ENCODE measurements at places on chromosomes 3 and 15. TPM values are rescaled to one million over a fixed set of nuclear protein-coding genes. Genes with fewer than 3 reads are reported as not detected.

- no peak for DNase-seq
Observed at GRCh38 chr3:11618904-11619303, 24.8 kb downstream of the VGLL4 start.

DNA sequence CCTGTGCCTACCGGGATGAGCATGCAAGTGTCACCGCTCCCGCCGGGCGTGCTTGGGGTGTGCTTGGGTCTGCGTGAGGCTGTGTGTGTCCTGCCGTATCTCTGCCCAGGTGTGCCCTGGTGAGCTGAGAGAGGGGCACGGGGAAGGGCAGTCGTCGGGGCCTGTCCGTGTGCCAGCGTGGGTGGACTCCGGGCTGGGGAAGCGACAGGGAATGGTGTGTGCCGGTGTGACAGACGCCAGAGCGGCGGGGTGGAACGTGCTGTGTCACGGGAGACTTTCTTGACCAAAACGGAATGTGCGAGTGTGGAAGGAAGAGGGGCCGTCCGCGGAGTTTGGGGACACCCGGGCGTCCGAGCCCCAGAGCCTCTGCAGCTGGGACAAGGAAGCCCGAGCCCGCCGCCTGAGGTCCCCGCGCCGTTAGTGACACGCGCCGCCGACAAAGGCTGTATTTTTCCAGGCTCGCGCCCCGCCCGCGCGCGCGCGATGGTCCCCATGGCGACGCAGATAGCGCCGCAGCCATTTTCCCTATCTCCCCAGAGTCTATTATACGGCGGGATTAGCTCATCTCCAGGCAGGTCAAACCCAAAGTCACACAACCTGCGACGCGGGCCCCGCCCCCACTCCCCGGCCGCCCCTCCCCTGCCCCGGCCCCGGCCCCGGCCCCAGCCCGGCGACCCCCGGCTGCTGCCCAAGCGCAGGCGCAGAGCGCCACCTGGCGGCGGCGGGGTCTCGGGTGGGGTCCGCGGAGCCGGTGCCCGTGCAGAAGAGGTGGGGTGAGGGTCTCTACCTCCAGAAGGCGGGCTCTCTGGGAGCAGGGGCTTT lies 4.5 kb upstream of the GATA2 start:
- DNase-seq, result peak; percentile 70

- no peak for DNase-seq
Observed at GRCh38 chr3:153130312-153130977, 31.6 kb upstream of the RAP2B start.

- DNase-seq, result no peak
Observed at GRCh38 chr3:149506540-149506939, 32.0 kb downstream of the TM4SF4 start.

DNA sequence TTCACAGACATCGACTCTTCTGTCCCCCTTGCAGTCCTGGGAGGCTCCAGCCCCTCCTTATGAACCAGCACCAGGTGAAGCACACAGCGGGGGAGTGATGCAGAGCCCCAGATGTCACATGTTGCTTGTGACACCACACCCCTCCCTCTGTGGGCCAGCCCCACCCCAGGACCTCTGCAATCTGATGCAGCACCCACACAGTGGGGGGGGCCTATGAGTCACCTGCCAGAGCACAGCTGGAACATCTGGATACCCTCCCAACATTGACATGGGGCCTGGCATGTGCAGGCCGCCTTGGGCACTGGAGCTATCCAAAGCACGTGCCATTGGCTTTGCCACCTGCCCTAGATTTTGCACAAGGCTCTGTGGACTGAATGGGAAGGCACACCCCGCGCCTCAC lies 70.5 kb downstream of the FEM1B start:
- DNase-seq, result no peak

- DNase-seq, result peak; percentile 38
Observed at GRCh38 chr3:182259579-182259978, 533.7 kb upstream of the ATP11B start.

DNA sequence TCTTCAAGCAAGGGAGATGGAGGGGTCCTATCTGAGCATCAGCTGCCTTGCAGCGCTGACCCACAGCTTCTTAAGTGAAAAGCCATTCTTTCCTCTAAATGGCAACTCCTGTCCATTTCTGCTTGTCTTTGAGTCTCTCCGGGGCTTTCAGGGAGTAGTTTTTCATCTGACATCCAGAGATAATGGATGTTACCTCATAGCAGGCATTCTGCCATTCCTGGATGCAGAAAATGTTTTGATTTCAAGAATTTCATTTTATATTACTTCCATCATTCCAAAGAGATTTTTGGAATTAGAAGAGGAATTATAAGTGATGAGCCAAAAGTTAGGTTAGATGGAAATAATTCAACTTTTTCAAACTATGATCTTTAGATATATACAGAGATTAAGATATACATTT lies 44.9 kb upstream of the GABRG3 start:
- no peak for DNase-seq

The MAP1A gene
- 37.8 TPM for total RNA-seq

All from heart left ventricle (tissue), 16 donors.